NCI-H2227 treated with DMSO at 0.1 percent for 48 hours (cell line): ENCODE measurements at places on chromosomes 16 and 17.

DNA sequence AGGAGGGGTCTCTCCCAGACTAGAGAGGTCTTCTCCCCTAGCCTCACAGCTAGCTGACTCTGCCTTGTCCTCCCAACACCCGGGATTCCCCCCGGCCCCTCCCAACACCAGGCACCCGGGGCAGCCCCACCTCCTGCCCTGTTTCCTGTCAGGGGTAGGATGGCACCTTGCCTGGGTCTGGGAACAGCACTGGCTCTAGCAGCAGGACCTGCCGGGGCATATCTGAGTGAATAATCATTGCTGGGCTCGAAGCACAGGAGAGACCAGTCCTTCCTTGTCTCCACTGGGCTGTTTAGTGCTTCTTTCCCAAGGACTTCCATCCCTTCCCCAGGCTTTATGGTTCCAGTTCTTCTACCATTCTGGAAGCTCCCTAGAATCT is 25.7 kb downstream of the MINK1 start:
- DNase-seq = no peak

GRCh38 chr16:85555719-85556455 is 57.2 kb upstream of the GSE1 start:
- DNase-seq = peak; percentile 39

DNA sequence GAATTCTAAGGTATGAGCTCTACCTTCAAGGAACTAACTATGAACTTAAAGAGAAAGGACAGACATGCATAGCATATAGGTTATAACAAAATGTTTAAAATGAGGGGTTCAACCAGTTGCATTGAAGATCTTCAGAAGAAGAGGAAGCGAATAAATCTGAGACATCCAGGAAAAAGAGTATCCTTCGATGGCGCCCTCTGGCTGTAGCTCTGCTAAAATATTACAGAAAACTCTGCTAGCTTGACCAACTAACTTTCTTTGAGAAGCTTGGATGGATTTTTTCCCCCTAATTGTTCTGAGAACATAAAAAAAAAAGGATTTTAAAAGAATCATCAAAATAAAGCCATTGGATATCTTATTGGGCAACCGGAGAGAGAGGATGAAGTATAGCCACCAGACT is 659.9 kb upstream of the SOX9 start:
- no peak for DNase-seq

- DNase-seq = no peak
Observed at GRCh38 chr16:53732296-53732929, 28.5 kb downstream of the FTO start.

DNA sequence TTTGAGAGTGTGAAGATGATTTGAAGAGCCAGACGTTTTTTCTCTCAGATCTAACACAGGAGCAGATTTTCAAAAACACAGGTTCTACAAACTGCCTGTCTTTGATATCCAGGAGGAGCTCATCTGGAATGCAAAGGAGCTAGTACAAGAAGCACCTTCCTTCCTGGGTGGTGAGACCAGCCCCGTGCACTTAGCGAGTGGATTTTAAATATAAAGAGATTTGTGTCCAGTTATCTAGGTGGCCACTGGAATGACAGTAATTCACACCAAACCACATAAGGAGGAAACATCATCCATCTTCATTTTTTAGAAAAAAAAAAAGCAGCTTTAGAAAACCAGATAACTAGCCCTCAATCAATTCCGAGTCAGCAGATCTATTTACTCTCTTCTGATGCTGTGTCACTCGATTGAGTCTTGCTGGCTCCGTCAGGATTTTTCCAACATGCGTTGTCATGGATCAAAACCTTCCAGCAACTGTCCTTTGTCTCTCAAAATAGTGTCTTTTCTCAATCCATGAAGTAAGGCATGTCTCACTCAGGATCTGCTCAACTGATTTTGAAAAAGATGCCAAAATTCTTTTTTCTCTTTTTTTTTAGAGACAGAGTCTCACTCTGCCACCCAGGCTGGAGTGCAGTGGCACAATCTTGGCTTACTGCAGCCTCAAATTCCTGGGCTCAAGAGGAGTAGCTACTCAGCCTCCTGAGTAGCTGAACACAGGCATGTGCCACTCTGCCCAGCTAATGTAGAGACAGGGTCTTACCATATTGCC is 451.2 kb upstream of the PSMD7 start:
- DNase-seq = no peak

DNA sequence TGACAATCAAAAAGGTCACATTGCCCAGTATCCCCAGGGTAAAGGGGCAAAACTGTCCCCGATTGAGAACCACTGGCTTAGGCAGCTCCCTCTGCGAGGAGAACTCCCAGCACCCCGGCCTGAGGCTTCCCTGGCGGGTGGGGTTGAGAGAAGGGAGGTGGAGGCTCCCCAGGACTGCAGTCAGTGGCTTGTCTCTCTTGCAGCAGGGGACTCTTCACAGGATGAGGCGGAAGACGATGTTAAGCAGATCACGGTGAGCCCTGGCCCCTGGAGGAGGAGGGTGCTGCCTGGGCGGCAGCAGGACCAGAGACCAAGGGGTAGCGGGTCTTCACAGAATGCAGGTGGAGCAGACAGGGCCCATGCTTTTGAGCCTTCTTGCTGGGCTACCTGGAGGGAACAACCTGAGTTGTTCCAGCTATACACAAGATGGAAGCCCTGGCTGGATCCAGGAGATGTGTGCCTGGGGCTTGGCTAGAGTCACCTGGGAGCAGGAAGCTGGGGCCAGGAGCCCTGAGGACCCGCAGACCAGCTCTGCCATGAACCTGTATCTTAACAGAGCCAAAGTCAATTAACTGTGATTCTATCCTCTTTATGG is 16.8 kb downstream of the POLR3E start:
- no peak for DNase-seq

GRCh38 chr16:67761924-67762323 is 42.8 kb upstream of the GFOD2 start:
- DNase-seq = no peak

DNA sequence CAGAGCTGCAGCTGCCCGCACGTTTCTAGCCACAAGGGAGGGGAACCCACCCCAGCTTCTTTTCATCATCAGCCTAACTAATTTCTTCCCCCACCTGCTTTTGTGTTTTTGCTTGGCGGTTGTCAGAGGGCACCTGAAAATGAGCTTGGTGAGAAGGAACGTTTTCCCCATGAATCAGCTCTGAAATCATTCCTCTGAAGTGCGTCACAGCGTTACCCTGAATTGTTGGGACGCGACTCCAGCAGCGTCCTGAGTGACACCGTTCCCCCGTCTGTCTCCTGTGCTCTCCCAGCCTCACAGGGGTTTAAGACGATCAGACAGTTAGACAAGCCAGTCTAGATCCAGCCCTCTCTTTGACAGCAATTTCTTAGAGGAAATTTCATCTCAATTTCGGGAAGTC is 722.9 kb upstream of the EEF2KMT start:
- no peak for DNase-seq

- no peak for DNase-seq
Observed at GRCh38 chr17:71501711-71502110, 619.1 kb upstream of the SOX9 start.

DNA sequence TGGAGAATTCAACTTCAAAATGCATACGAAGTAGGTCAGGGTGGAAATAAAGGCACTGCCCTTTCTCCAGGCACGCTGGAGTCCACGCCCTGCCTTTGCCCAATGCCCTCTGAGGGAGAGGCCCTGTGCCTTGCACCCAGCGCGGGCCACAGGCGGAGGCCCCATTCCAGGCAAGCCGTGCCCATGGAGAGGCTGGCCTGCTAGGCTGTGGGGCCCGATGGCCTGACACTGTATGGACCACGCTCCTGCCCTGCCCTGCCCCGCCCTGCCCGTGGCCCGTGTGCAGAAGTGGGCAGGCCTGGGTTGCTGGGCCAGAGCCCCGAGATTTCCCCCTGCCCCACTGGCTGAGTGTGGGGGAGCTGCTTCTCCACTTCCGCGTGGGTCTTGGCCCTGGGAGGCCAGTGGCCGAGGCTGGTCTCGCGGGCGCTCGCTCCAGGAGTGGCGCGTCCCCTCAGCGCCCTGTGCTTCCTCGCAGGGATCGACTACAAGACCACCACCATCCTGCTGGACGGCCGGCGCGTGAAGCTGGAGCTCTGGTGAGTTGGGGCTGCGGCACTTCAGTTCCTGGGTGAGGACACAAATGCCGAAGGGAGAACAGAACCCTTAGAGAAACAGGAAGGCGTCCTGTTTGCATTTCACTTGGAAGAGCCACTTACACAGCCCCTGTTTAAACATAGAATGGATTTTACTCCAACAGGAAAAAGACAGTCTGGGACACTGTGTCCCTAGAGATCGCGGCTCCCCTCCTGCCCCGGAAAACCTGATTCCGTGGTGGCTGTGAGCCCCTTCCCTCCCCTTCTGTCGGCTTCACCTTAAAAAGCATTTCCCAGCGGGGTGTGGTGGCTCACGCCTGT is 13.8 kb upstream of the WFIKKN1 start:
- DNase-seq = no peak

DNA sequence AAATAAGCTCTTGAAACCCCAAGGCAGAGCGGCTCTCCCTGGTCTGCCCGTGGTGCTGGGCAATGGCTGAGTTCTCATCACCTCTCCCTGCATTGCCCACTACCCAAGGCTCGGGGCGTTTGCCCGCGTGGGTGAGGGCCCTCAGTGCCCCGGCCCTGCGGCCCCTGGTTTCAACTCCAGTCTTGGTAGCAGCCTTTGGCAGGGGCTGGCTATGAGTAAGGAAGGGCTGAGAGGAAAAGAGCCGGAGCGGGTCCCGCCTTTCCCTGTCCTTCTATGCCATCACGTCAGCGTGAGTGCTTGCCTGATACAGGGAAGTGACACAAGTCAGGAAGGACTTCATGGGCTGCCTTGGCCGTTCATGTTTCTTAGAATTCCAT is 71.7 kb upstream of the CBX4 start:
- no peak for DNase-seq

- no peak for DNase-seq
Observed at GRCh38 chr16:51312363-51313150, 161.5 kb upstream of the SALL1 start.

DNA sequence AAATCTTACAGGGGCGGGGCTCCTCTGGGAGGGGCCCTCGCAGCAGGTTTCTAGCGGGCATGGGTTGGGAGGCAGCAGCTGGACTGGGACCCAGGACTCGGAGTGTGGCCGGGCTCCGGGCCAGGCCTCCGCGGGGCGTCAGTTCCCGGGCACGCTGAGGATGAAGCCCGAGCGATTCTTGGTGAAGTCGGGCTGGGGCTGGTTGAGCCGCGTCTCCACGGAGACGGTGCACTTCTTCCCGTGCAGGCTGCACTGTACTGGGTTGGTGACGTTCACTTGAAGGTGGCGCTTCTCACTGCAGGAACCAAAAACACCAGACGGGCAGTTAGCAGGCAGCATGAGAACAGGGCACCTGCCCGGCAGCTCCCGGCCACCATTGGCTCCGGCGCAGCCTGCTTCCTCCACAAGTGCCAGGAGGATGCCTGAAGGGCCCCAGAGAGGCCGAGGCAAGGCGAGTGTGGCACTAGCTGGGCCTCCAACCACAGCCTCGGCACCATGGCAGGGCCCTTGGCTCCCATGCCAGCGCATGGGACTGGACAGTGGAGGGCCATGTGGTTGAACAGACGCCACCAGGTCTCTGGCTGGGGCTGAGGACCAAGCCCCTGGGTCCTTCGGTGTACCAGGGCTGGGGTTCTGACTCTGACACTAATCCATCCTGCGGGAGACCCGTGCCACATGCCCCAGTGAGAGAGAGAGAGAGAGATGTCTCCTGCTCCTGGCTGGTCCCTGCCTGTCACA is 8.0 kb downstream of the CDK5R1 start:
- no peak for DNase-seq

- no peak for DNase-seq
Observed at GRCh38 chr16:50889276-50889675, 147.4 kb downstream of the CYLD start.

DNA sequence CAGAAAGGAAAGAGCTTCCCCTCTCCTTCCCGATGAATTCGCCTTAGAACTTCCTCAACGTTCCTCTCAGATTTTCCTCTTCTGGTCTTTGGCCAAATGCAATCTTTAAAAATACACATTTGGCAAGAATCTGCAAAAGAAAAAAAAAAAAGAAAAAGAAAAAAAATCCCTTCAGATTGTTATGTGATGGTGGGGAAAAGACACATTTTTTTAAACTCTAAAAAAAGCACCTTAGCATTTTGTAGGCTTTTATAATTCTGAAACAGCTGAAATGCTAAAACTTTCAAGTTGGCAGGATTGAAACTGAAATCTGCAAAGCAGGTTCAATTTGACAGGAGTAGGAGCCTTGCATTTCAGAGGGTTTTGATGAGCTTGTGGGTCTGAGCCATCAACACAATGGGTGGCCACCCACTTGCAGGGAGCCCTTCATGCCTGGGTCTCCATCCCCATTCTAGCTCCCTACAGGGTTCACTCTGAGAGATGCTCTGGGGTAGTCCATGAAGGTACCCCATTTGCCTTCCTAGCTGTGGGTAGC is 33.1 kb downstream of the CACNG3 start:
- DNase-seq = no peak

DNA sequence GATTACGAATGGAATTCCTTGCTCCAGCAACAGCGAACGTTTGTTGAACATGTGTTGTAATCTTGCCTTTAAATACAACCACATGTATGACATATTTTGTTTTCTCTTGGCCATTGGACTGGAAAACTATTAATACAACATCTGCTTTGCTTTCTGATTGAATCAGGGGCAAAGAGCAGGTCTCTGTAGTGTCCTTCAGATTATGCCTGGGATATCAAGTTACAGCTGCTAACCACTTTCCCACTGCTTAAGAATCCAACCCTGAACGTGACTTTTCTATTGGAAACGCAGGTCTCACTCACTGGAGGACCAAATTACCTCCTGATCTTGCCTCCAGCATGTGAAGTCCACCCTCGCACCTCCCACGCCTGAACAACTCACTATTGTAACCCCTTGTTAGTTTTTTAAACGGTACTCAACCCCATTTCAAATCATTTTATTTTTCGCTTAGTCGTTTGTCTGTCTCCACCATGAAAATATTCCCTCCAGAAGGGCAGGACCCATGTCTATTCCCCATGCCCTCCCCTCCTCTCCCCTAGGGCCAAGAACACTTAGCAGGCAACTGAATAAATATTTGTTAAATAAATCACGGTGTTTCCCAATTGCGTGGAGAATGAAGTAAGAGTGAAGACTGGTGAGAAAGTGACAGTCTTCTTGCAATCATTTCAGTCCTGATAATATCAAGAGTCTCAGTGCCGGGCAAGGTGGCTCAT is 57.4 kb upstream of the MRTFB start:
- peak; percentile 79 for DNase-seq

- DNase-seq = no peak
Observed at GRCh38 chr17:42585353-42585752, 7.8 kb upstream of the PSMC3IP start.

DNA sequence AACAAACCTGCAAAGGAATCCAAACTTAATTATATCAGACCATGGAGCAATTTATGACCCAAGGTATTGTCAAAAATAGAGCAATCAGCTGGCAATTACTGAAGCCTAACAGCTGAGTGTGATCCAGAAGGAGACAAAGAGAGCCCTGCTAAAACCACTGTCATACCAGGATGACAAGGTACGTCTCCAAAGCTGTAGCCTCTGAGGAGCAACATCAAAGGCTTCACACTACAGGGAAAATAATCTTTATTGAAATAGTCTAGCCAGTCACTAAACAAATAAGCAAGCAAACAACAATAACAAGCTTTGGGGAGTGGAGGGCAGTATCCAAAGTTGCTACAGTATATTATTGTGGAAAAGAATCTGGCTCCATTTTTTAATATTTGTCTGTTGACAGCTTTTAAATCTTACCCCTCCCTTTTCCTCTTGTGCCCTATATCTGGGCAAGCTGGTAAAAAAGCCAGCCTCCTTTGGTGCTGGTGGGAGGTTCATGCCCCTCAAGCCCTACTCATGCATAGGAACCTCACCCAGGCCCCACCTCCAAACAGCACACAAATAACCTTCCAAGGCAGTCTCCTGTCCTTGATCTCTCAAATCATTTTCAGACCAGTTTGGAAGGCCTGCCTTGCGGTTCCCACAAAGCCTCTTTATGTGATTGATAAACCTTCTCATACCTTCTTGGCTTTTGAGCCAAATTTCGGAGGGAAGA is 73.7 kb downstream of the ITFG1 start:
- DNase-seq = no peak

- DNase-seq = no peak
Observed at GRCh38 chr16:52408191-52408845, 138.6 kb downstream of the TOX3 start.
